Stimulated activated CD8-positive, alpha-beta memory T cell treated with anti-CD3 and anti-CD28 coated beads, Interleukin-4, amount 100 ng/mL, for 1 hour (primary cell): ENCODE measurements at places on chromosomes 3 and 15.
A peak's percentile ranks its signal among the peaks of the same experiment; 100 is the strongest.

DNA sequence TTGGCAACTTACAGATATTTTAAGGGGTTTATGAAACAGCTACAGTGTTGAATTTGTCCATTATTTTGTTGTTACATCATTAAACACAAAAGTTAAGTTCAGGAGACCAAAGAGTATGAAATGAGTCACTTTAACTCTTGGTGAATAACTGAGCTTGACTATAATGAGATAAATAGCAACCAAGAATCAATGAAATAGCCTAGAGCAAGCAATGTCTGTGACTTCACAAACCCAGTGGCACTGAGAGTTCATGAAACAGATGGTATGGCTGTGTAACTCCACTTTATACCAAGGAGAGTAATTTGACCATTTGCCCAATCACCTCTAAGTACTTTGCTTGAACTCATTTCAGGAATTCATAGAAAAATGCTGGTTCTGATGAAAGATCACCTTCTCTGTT, 169.6 kb upstream of the GADL1 start:
- DNase-seq = no peak

GRCh38 chr3:129257609-129258008, 8.2 kb downstream of the COPG1 start:
- DNase-seq = no peak

GRCh38 chr3:188287762-188288505, 134.0 kb downstream of the LPP start:
- no peak for DNase-seq

- no peak for DNase-seq
Measured at GRCh38 chr3:127722091-127722784, 49.5 kb downstream of the ABTB1 start.

GRCh38 chr3:110881069-110881468, 190.5 kb upstream of the NECTIN3 start:
- no peak for DNase-seq

- DNase-seq = no peak
Measured at GRCh38 chr15:70160803-70161565, 63.3 kb upstream of the TLE3 start.

DNA sequence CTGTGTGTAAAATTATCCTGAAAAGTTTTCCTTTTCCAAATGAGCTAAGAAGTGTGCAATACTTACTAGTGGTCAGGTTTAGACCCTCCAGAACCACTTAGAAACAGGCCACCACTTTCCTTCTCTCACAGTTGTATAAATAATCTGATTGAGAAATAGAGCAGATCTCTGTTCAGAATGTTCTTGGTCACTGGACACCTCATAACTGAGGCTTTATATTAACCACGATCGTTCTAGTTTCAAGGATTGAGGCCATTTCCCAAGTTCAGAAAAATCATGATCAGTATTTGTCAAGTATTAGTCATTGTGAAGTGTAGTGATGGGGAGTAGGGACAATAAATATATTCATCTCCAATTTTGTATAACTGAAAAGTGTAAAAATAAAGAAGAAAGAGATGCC, 1.0 kb upstream of the MAP3K13 start:
- DNase-seq = no peak

DNA sequence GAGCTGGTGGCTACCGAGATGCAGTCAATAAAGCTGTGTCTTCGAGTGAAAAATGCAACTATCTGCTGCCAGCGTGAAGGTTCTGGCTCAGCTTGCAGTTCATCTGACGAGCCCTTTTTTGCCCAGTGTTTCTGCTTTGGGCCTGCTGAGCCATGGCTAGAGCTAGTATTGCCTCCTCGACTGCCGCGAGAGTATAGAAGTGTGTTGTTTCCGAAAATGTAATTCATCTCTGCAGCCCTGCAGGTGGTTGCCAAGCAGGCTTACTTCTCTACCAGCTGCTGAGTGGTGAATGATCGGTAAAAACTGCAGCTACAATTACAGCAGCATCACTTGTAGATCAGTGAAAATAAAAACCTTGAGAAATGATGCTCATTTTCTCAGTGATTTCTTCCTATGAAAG, 114.8 kb downstream of the DLG1 start:
- no peak for DNase-seq

DNA sequence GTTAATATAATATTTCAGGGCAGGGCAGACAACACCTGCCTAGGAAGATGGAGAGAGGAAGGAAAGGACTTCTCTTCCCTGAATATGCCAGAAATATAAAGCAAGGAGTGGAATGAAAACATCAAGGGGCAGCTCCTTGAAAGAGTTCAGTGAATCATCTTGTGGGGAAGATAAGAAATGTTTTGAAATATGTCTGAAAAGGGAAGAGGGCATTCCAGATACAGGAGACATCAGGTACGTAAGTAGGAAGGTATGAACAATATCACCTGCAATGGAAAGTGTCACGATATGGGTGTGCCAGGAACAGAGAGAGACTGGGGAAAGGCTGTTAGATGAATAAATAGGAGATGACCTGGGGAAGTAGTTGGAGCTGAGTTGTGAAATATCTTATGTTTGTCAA, 75.8 kb upstream of the WDR72 start:
- no peak for DNase-seq

GRCh38 chr3:178785961-178786360, 249.7 kb downstream of the KCNMB2 start:
- no peak for DNase-seq

GRCh38 chr15:66702035-66702786, at the start of gene SMAD6:
Gene SMAD6, plus strand, starts transcription at chr15:66702236. Its CDS starts 1,023 bp downstream, at chr15:66703259.
- DNase-seq = peak; percentile 26

DNA sequence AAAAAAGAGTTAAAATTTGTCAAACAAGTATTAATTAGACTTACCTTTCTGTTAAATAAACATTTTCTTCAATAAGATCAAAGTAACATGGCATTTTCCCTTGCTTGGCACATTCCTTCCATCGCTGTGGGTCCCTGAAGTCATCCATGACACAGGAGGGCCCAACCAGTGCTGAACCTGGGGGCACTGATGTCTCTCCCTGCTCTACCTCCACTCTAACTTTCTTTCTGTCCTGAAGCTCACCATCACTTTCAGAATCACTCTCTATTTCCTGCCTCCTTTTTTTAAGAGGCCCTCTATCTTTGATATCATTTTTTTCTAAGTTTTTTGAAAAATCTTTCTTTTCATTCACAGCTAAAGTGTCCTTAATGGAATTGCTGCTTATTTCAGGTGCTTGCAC, 43.8 kb downstream of the SETD2 start:
- no peak for DNase-seq

GRCh38 chr15:73560501-73561117, 72.6 kb downstream of the NPTN start:
- no peak for DNase-seq

DNA sequence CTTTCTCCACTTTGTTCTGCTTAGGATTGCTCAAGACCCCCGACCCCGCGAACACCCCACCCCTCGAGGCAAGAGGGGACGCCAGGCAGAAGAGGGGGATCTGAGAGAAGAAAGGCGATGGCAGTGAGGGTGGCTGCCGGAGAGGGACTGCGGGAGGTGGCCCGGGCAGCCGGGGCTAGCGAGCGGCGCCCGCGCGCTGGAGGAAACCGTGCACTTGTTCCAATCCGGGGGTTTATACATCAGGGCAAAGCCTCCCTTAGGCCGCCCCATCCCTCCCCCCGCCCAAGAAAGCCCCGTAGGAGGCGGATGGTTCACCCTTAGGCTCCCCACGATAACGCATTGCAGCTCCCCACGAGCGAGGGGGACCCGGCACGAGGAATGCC, 475 bp downstream of the ERC2 start:
- no peak for DNase-seq

DNA sequence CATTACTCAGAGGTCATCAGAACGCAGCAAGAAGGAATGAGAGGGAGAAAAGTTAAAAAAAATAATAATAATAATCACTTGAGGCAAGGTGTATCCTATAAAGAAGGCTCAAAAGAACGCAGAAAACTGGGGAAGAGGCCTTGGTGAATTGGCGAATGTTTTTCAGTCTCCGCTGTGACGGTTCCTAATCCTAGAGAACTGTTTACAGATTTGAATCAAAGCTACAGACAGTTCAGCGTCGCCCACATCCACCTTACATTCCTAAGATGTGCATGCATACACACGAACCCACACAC, 634 bp downstream of the ZMAT3 start:
- no peak for DNase-seq

- DNase-seq = no peak
Measured at GRCh38 chr15:78992416-78993256, 47.8 kb upstream of the CTSH start.

GRCh38 chr15:81023483-81024264, 23.0 kb downstream of the TLNRD1 start:
- DNase-seq = no peak

- no peak for DNase-seq
Measured at GRCh38 chr3:141845407-141846049, 30.9 kb upstream of the ATP1B3 start.

- DNase-seq = no peak
Measured at GRCh38 chr3:123883701-123884202, 380 bp downstream of the MYLK start.

DNA sequence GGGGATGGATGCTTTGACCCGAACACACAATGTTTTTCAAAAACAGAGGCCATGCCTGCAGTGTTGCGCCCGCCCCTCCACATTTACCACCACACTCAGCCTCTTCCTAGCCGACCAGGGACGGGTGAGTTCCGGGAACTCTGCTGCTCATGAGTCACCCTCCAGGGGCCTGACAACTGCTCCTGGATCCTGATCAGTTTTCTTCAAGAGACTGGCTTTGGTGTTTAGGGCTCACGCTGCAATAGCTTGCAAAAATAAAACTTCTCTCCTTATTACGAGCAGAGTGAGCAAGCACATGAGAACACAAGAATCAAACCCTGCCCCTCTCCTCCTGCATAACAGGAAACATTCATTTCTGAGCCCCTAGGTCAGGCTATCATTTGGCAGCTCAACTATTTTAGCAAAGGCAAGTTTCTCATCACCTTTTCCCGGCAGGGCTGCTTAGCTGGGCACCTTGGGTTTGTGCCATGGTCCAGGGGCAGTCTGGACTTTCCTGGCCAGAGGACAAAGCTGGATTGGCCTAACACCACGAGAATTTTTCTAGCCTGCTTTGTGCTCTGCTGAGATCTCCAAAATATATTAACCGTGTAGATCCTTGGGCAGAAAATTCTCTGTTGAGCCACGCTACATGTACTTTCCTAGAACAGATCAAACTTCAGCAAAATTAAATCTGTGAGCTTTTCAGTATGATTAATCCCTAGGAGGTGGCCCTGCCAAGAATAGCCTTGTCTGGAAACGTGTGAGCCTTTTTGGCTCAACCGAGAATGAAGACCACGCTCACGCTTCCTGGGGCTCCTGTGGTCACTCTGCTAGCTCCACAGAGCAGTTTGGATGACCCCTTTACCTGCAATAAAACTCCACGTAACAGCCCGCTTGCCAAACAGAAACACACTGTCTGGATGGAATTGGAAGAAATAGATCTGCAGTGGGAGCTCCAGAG, 52.7 kb upstream of the SPATA12 start:
- no peak for DNase-seq

- no peak for DNase-seq
Measured at GRCh38 chr15:35630985-35631384, 85.0 kb upstream of the DPH6 start.

DNA sequence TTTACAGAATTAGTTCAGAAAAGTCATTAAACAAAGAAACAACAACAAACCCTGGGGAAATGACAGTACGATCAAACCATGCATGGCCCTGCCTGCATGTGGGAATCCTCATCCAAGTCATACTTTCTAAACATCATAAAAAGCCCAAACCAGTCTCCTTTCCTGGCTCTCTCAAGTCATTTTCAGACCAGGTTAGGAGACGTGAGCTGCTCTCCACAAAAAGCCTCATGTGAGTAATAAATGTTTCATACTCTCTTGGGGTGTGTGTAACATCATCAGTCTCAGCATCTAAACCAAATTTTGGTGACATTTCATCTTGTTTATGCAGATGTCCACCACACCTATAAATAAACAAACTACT, 18.9 kb downstream of the GREM1 start:
- no peak for DNase-seq

DNA sequence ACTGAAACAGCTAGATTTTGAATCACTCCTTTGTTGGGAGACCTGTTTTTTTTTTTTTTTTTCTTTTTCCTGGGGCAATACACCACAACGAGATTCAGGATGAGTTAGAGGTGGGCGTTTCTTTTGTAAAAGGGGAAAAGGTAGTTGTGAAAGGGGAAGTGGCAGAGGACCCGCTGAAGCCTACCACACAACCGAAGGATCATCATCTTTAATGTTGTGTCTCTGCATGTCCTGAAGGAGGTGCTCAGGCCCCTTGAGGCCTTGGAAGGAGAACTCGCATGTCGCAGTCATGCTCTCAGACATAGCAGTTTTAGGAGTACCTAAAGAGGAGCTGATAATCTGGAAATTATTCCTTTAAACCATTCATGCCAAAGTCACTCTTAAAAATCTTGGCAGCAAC, 137.9 kb upstream of the LRIG1 start:
- no peak for DNase-seq

GRCh38 chr3:111882194-111882593, 23.1 kb downstream of the PHLDB2 start:
- DNase-seq = no peak

GRCh38 chr3:38643592-38643991, 5.9 kb downstream of the SCN5A start:
- DNase-seq = no peak

DNA sequence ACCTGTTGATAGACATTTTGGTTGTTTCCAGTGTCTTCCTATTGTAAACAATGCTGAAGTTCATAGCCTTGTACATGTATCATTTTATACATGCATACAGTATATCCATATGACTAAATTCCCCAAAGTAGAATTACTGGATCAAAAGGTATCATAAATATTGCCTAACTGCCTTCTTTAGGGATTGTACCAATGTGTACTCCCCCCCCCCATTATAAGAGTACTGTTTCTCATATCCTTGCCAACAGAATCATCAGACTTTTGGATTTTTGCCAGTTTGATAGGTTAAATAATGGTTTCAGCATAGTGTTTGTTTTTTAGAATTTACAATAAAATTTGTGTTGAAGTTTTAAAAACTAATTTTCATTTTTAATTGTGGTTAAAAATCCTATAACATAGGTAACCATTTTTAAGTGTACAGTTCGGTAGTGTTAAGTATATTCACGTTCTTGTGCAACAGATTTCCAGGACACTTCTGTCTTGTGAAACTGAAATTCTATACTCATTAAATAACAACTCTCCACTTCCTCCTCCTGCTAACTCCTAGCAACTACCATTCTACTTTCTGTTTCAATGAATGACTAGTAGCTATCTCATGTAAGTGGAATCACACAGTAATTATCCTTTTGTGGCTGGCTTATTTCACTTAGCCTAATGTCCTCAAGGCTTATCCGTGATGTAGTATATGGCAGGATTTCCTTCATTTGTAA, 30.8 kb upstream of the MAP3K13 start:
- no peak for DNase-seq

DNA sequence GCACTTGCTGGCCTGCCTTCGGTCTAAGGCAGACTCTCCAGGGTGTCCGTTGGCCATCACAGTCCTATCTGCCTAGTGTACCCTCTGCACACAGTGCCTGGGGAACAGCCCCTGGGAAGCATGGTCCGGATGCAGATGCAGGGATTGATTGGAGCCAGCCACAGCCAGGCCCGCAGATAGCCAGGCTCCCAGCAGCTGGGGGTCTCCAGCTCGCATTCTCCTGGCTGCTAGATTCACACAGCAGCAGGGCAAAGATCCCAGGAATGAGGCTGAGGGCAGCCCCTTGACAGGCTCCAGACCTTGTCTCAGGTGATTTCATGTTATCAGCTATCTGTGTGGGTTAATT, 41.4 kb downstream of the IRAK2 start:
- no peak for DNase-seq

- no peak for DNase-seq
Measured at GRCh38 chr15:41474941-41475340, 18.7 kb upstream of the ITPKA start.
